ENCODE measurements at places on chromosomes 13 and 19.

DNA sequence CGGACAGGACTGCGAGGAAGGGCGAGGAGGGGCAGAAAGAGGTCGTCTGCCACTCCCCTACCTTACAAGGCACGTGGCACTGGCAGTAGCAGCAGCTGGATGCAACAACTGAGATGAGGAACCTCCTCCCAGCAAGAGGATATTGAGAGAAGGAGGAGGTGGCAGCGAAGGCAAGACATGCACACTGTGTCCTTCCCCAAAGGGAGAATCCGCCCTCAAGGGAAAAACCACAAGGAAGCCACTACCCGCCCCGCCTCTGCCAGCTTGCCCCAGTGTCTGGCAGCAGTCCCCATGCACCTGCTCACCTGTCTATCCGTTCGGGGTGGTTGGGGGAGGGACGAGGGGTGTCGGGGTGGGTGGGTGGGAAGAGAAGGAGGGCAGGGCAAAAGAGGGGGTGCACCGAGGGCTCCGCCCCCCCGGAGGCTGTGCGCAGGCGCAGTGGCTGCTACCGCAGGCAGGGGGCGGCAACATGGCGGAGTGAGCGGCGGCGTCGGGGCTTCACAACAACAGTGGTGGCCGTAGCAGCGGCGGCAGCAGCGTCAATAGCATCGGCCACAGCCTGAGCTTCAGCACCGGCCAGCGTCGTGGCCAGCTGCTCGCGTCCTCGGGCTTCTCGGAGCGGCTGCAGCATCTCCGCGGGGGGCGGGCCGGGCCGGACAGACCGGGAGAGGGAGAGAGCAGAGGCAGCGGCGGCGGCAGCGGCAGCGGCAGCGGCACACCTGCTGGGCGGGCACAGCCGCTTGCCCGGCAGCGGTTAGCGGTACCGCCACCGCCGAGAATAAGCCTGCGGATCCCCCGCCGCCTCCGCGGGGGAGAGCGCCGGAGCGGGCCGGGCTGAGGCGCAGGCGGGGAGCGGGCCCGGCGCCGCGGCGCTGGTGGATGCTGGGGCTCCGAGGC lies at the start of gene NBEA:
TSS of gene NBEA (plus strand) at position 436 of the 897 bp plus-strand sequence. CDS start 551 bp downstream, outside the sequence.
- peak; percentile 81 for DNase-seq

DNA sequence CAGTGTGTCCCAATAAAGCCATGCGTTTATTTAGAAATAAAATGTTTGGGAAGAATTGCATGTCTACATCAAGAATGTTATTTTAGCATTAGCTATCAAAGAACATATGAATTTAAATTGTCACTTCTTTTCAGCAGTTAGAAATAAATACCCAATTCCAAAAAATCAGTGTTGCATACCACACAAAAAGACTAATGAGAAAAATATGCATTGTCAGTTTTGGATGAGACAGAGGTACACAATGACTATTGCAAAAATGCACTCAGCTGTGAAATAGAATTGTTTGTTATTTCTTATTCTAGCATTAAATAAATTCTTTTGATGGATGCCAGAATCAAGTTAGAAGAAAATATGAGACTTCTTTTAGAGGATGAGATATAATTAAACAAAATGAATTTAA lies 833.9 kb downstream of the SLITRK1 start:
- no peak for DNase-seq

- DNase-seq, result peak; percentile 26
These were observed 15.4 kb downstream of the SHANK1 start for GRCh38 chr19:50703915-50704796.

DNA sequence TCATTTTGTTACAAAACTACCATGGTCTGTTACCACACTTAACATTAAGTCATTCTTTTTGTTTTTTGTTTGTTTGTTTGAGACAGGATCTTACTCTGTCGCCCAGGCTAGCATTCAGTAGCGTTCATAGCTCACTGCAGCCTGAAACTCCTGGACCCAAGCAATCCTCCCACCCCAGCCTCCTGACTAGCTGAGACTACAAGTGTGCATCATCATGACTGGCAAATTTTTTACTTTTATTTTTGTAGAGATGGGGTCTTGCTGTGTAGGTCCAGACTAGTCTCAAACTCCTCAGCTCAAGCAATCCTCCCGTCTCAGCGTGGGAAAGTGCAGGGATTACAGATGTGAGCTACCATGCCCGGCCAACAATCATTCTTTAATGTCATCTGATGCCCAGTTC lies 3.3 kb downstream of the ALDH16A1 start:
- no peak for DNase-seq

- no peak for DNase-seq
These were observed 146.3 kb downstream of the GPC5 start for GRCh38 chr13:91544723-91545122.

- DNase-seq, result no peak
These were observed 19.7 kb upstream of the GTF3A start for GRCh38 chr13:27404680-27405079.

DNA sequence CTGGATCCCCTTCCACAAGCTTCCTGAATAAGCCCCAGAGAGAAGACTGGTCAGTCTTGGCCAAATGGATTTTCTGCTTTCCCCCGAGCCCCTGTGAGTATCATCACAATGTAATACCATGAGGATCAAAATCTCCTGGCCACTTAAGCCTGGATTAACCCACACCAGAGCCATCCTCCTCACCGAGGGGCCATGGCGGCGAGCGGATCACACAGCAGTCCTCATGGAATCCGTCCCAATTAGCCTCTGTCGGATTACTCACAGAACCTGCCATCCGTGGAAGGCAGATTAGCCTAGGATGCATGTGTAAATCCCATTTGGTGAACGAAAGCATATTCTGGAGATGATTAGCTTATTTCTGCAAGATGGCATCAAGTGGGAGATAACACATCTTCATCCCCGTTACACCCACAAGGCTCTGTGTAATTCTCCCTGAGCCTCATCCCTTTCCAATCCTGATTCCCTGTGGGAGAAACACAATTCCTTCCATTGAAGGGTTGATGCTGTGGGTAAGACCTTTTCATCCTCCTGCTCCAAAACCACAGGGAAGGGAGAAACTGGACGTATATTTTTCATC lies 42.5 kb downstream of the GNG7 start:
- no peak for DNase-seq
